ENCODE measurements at places on chromosomes 5 and 9. TPM values are rescaled to one million over a fixed set of nuclear protein-coding genes. Genes with fewer than 3 reads are reported as not detected.

DNA sequence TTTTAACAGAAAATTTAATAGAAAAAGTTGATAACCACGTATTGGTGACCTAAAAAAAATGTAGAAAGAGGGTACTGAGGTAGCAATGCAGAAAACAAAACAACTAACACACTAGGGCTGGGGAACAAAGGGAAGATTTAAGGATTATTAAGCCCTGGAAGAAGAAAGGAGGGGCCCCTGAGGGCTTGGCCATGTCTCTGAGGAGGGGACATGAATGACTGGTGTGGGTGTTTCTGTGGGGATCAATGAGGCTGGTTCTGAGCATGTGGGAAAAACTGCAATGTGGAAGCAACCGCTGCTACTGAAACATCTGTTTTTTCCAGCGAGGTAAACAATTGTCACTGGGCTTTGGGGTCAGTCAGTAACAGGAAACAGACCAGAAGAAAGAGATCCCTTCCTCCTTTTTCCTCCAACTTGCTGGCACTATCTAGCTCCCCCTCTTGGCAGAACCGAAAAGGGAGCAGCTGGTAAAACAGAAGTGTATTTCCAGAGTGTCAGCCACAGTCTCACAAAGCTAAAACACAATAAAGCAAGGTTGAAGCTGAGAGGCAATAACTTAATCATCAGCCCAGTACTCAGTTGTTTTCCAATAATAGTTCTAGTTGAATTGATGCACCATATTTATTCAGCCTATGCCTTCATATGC, 48.3 kb downstream of the ATPSCKMT start:
- H3K4me1 ChIP-seq = peaks cover 3% of the 10 kb centered on the region
- H3K27me3 ChIP-seq = no peaks in the 10 kb centered on the region
- no peak overlapping the region for H3K4me3 ChIP-seq
- peak; percentile 82 for DNase-seq
- H3K27ac ChIP-seq = no peak overlapping the region

LCP2 gene
- total RNA-seq = not detected

ADRA1B gene
- 0.68 TPM for total RNA-seq

DNA sequence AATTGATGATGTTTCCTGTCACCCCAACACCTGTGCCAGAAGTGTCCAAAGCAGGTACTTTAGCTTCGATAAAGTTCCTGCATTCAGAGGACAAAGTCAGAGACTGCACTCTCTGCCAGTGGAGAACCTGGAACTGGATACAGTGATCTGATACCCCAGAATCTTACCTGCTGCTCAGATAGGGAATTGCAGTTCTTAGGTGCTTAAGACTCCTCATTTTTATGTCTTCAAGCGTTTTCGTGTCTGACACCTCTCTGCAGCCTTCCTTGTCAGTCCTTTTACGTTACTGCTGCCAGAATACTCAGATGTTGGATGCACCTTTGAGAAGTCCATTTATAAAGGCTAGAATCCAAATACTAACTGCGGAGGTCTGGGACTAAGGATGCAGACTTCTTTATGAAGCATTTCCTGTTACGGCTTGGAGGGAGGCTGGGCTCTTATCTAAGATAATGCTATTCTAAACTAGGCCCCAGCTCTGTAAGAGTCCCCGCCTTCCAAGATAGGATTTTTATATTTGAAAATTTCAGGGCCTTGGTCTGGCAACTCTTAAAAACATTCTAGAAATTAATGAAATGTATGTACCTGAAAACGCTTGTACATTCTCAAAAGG, 1.9 kb downstream of the ISOC1 start:
- H3K4me1 ChIP-seq = no peaks in the 10 kb centered on the region
- H3K27ac ChIP-seq = no peak overlapping the region
- H3K4me3 ChIP-seq = peak overlapping the region; percentile 95
- DNase-seq = peak; percentile 68
- H3K27me3 ChIP-seq = peaks cover 22% of the 10 kb centered on the region
- no peaks in the 10 kb centered on the region for H3K36me3 ChIP-seq

GRCh38 chr9:37583522-37584121, 7.4 kb upstream of the FBXO10 start:
- H3K4me1 ChIP-seq = no peaks in the 10 kb centered on the region
- DNase-seq = no peak
- H3K4me3 ChIP-seq = no peak overlapping the region
- H3K27ac ChIP-seq = no peak overlapping the region
- H3K27me3 ChIP-seq = no peaks in the 10 kb centered on the region

HAPLN1 gene
- total RNA-seq = 0.07 TPM

PCA3 gene
- total RNA-seq = not detected

SLC6A19 gene
- total RNA-seq = 0.09 TPM

GRCh38 chr5:120852222-120852860, 388.2 kb downstream of the PRR16 start:
- H3K27me3 ChIP-seq = no peaks in the 10 kb centered on the region
- H3K4me1 ChIP-seq = peaks cover 10% of the 10 kb centered on the region
- peak; percentile 67 for DNase-seq
- H3K27ac ChIP-seq = no peak overlapping the region
- H3K36me3 ChIP-seq = no peaks in the 10 kb centered on the region
- H3K4me3 ChIP-seq = no peak overlapping the region

IGIP gene
- total RNA-seq = 1.7 TPM

- H3K4me3 ChIP-seq = no peak overlapping the region
- H3K27ac ChIP-seq = no peak overlapping the region
- no peaks in the 10 kb centered on the region for H3K4me1 ChIP-seq
- no peaks in the 10 kb centered on the region for H3K27me3 ChIP-seq
- H3K36me3 ChIP-seq = no peaks in the 10 kb centered on the region
These were observed 64.5 kb downstream of the FBXL7 start for GRCh38 chr5:15564523-15564922.

DNA sequence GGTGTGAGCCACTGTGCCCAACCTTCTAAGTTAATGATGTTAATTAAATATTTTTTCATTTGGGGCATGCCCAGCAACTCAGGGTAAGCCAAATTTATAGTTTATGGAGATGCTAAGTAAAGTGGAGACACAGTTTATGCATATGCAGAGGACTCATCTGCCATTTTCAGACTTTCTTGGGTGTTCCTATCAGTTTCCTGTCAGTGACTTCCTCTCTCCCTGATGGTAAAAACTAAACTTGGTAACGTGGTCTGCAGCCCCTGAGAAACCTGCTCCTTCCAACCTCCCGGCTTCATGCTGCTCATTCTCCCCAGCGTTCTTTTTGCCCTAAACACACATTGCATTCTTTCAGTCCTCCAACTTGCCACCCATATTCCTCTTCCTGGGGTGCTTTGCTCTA, 48.4 kb upstream of the TUT7 start:
- no peak overlapping the region for H3K27ac ChIP-seq
- peaks cover 7% of the 10 kb centered on the region for H3K4me1 ChIP-seq
- no peak overlapping the region for H3K4me3 ChIP-seq
- no peak for DNase-seq
- peaks cover 4% of the 10 kb centered on the region for H3K27me3 ChIP-seq

DNA sequence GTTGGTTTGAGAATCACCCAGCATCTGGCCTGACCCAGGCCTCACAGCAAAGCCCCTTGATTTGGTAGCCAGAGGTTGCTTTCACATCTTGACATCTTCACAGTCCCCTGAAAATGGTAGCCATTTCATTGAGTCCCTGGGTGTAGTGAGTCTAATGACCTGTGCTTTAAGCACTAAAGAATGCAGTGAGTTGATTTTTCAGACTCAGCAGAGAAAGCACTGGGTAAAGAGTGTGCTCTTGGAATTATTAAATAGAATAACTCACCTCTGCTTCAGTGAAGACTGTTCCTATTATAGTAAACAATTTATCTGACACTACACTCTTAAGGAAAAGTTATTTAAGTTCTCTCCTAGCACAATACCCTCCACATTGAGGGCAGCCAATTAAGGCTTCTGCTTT, 56.2 kb downstream of the PTCD2 start:
- no peaks in the 10 kb centered on the region for H3K27me3 ChIP-seq
- no peak overlapping the region for H3K4me3 ChIP-seq
- H3K36me3 ChIP-seq = no peaks in the 10 kb centered on the region
- DNase-seq = no peak
- peaks cover 10% of the 10 kb centered on the region for H3K4me1 ChIP-seq
- H3K27ac ChIP-seq = no peak overlapping the region

GRCh38 chr9:126838055-126838811, 22.2 kb upstream of the ZBTB34 start:
- H3K4me1 ChIP-seq = no peaks in the 10 kb centered on the region
- H3K4me3 ChIP-seq = no peak overlapping the region
- no peak overlapping the region for H3K27ac ChIP-seq
- no peaks in the 10 kb centered on the region for H3K27me3 ChIP-seq

DNA sequence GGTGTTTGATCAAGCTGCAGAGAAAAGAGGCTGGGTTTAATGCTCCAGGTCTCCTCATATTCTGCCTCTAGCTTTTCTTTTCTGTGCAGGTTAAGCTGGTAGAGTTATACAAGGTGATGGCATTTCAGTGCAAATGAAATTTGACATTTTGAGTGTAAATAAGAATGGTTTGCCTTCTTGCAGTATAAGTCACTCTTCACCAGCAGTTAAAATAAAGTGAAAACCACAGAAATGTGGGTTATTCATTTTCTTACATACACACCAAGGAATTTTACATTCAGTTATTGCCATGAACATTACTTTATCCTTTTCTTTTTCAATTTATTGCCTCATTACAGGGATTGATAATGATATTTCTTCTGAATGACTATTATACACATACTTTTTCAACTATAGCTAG, 337.5 kb upstream of the PCSK5 start:
- no peaks in the 10 kb centered on the region for H3K36me3 ChIP-seq
- H3K4me1 ChIP-seq = no peaks in the 10 kb centered on the region
- H3K27ac ChIP-seq = no peak overlapping the region
- DNase-seq = no peak
- H3K27me3 ChIP-seq = no peaks in the 10 kb centered on the region

IFNA2 gene
- total RNA-seq = not detected

GRCh38 chr5:79235634-79236361, at the start of gene JMY:
Gene JMY (plus strand): TSS chr5:79236131. CDS start chr5:79236651, 520 bp downstream.
- H3K4me1 ChIP-seq = no peaks in the 10 kb centered on the region
- no peaks in the 10 kb centered on the region for H3K27me3 ChIP-seq
- peak within 1 kb of the TSS; percentile 79 for H3K27ac ChIP-seq
- H3K4me3 ChIP-seq = peak within 1 kb of the TSS; percentile 94

- no peaks in the 10 kb centered on the region for H3K36me3 ChIP-seq
- DNase-seq = peak; percentile 38
- H3K27me3 ChIP-seq = peaks cover 60% of the 10 kb centered on the region
- no peak overlapping the region for H3K27ac ChIP-seq
- H3K4me3 ChIP-seq = no peak overlapping the region
These were observed 1.3 kb downstream of the SLC25A48 start for GRCh38 chr5:135835766-135836165.
